ENCODE measurements at places on chromosomes 2 and 18. TPM values are rescaled to one million over a fixed set of nuclear protein-coding genes. Genes with fewer than 3 reads are reported as not detected.

GRCh38 chr2:119826370-119826961 is 66.7 kb downstream of the PTPN4 start:
- no peak for DNase-seq

Gene MEIS1
- 119 TPM for total RNA-seq

Gene IHH
- total RNA-seq = not detected

Gene VSNL1
- total RNA-seq = 1.2 TPM

DNA sequence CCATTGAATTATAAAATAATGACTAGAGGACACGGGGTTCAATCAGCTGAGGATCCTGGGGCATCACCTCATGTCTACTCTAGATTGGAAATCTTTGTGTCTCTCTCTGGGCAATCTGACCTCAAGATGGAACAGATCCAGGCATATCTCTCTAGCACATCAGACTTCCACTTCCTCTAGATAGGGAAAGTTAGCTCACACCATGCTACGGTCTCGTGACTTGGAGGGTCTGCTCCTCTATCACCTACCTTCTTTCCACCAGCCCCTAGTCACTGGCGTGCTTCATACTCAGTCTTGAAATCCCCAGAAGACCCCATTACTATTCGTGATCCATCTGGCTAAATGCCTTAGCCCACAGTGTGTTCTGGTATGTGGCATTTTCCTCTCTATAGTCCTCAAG is 148.8 kb downstream of the ANKRD44 start:
- DNase-seq = no peak

Gene FLACC1
- 1.3 TPM for total RNA-seq

Gene TRABD2A
- total RNA-seq = 14.4 TPM

Gene CABYR
- total RNA-seq = 5.6 TPM

Gene TGFA
- not detected for total RNA-seq

GRCh38 chr2:10285556-10286198 is 17.0 kb upstream of the HPCAL1 start:
- peak; percentile 49 for DNase-seq
